ENCODE measurements at places on chromosomes 13 and 19.

GRCh38 chr13:90952326-90952725, 395.2 kb upstream of the MIR17HG start:
- no peak for DNase-seq

GRCh38 chr13:49060678-49061387, 85.1 kb downstream of the FNDC3A start:
- DNase-seq: no peak

- no peak for DNase-seq
Observed at GRCh38 chr13:30486230-30487074, 20.7 kb upstream of the HMGB1 start.

- no peak for DNase-seq
Observed at GRCh38 chr13:110600980-110601379, 14.4 kb upstream of the NAXD start.

GRCh38 chr19:28956961-28957360, 256.0 kb downstream of the UQCRFS1 start:
- no peak for DNase-seq

DNA sequence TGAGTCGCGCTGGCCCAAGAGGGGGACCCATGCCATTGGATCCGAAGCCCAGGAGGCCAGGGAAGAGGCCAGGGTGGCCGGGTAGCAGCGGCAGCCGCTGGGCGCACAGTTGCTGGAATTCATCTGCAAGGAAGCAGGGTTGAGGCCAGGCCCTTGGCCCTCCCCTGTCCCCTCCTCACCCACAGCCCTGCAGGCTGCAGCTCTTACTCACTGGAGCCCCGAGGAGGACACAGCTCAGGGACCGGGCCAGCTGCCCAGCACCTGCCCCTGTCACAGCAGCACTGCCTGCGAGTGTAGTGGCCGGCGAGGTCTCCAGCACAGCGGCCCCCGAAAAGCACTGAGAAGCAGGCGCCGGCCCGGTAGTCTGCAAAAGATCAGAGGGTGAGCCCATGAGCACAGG, 11.2 kb downstream of the FBN3 start:
- DNase-seq: no peak

All from stromal cell of bone marrow (primary cell).